D341Med (cell line): ENCODE measurements at places on chromosomes 11 and 22.

DNA sequence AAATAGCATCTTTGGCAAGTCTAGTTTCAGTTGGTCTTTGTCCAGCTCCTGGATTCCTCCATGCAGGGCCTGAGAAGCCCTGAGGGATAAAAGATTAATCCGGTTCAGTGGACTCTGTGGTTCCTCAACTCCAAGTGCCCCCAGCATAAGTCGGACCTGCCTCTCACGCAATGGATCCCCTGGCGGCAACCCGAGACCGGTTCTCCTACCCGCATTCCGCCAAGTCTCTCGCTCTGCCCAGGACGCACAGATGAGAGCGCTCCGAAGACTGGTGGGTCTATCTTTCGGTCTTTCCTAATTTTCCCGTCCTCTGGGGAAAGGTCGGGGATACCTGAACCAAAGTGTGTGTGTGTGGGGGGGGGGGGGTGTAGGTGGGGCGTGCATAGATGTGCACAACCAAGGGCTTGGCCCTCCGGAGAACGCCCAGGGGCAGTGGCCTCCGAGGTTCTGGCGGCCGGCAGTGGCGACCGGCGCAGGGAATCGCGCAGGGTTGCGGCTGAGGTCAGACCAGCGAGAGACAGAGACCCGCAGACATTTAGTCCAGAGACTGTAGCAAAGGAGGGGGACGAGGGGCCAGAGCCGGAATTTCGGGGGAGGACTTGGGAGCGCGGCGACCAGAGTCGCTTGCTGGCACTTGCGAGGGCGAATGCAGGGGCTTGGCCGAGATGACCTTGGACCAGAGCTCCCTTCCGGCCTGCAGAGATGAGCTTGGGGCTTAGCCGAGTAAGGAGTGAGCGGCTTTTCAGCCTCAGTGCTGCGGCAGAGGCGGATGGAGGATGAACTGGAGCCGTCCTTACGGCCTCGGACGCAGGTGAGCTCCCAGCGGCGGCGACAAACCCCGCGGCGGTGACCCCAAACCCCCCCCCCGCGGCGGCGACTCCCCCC lies 712 bp upstream of the SLC2A11 start:
- no peak for DNase-seq

DNA sequence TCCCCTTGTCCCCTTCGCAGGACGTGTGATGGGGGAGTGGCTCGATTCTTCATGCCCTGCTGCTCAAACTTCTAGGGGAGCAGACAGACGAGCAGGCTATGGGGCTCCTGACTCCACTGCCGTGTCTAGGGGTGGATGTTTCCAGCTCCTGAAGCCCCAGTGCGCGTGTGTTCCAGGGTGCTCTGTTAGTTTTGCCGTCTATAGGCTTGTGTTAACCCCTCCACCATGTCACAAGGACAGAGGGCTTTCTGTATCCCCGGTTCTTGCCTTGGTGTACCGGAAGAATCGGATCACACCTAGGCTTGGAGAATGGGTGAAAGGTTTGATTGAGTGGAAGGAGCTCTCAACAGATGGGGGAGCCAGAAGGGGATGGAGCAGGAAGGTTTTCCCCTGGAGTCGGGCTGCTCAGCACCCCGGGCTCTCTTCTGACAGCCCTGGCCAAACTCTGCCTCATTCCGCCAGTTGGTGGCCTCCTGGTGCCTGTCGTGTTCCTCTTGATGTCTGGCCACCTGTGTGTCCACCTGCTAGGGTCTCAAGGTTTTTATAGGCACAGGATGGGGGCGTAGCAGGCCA lies 810.7 kb downstream of the BRD1 start:
- DNase-seq, result no peak

GRCh38 chr11:28110821-28111200 lies 2.6 kb downstream of the METTL15 start:
- DNase-seq, result no peak

GRCh38 chr11:26087120-26087935 lies 244.6 kb upstream of the ANO3 start:
- DNase-seq, result no peak

GRCh38 chr22:33326540-33327295 lies 268.5 kb upstream of the SYN3 start:
- DNase-seq, result no peak

DNA sequence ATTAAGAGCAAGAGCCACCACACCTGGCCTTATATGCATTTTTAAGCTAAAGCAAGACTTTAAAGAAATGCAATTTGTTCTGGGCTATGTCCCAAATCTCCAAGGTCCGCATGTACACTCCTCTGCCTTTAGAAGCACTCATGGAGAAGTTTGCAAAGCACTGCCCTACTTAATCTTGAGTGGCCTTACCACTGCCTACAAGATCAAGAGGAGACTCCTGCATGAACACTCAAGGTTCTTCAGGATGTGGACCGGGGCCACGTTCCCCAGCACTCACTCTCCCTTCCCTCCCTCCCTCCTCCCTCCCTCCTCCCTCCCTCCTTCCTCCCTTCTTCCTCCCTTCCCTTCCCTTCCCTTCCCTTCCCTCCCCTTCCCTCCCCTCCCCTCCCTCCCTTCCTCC lies 63.2 kb upstream of the HSPA8 start:
- DNase-seq, result no peak

GRCh38 chr22:44468973-44469372 lies 29.1 kb downstream of the RTL6 start:
- peak; percentile 10 for DNase-seq

- DNase-seq, result no peak
Observed at GRCh38 chr11:61862714-61863547, 28.4 kb downstream of the FADS3 start.
